ENCODE measurements at places on chromosomes 4 and X. TPM values are rescaled to one million over a fixed set of nuclear protein-coding genes. Genes with fewer than 3 reads are reported as not detected.

F9 gene
- total RNA-seq, result not detected

SHROOM4 gene
- 3.6 TPM for total RNA-seq

ADH4 gene
- total RNA-seq, result not detected

FAT1 gene
- 113 TPM for total RNA-seq

NELFA gene
- 10.4 TPM for total RNA-seq

Measured in cardiac atrium fibroblast (primary cell).